ENCODE measurements at places on chromosomes 7 and 10. TPM values are rescaled to one million over a fixed set of nuclear protein-coding genes. Genes with fewer than 3 reads are reported as not detected.

DNA sequence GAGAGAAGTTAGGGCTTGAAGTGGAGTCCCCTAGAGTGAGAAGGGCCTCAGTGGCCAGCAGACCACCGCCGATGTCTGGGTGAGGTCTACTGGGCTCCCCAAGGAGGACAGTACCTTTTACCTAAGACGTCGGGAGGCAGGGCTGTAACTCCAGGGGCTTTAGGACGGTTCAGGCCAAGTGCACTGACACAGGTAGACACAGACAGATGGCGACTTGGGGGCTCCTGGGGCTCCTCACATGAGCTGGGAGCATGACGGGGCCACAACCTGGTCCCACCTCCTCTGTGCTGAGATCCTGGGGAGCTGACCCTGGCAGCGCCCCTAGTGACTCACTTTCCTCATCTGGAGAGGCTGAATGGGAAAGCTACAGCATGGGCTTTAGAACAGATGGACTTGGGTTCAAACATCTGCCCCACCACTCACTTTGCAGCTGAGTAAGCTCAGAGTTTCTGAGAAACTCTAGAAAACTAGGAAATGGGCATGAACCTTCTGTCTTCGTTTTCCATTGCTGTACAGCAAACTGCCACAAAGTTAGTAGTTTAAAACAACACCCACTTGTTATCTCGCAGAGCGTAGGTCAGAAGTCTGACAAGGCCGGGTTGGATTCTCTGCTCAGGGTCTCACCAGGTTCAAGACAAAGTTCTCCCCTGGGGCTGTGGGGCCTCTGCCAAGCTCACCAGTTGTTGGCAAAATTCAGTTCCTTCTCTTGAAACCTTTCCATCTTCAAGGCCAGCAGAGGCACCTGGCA, 4.7 kb upstream of the COMTD1 start:
- no peak overlapping the region for H3K27ac ChIP-seq
- no peaks in the 10 kb centered on the region for H3K36me3 ChIP-seq
- H3K4me1 ChIP-seq = peaks cover 16% of the 10 kb centered on the region
- H3K4me3 ChIP-seq = no peak overlapping the region
- no peaks in the 10 kb centered on the region for H3K27me3 ChIP-seq
- no peak for DNase-seq

- H3K27ac ChIP-seq = no peak overlapping the region
- no peaks in the 10 kb centered on the region for H3K4me1 ChIP-seq
- no peak overlapping the region for H3K4me3 ChIP-seq
- H3K36me3 ChIP-seq = no peaks in the 10 kb centered on the region
- no peak for DNase-seq
- H3K27me3 ChIP-seq = peaks cover 4% of the 10 kb centered on the region
These were observed 7.4 kb downstream of the APBB1IP start for GRCh38 chr10:26445411-26446031.

- H3K27ac ChIP-seq = no peak overlapping the region
- peaks cover 45% of the 10 kb centered on the region for H3K4me1 ChIP-seq
- peaks cover 98% of the 10 kb centered on the region for H3K27me3 ChIP-seq
- H3K4me3 ChIP-seq = peak overlapping the region; percentile 77
- no peak for DNase-seq
These were observed 7.9 kb downstream of the DLX6 start for GRCh38 chr7:97013134-97013844.

- no peak overlapping the region for H3K4me3 ChIP-seq
- H3K27me3 ChIP-seq = peaks cover 3% of the 10 kb centered on the region
- no peak overlapping the region for H3K27ac ChIP-seq
These were observed 30.0 kb upstream of the PCGF5 start for GRCh38 chr10:91190388-91190870.

- H3K36me3 ChIP-seq = no peaks in the 10 kb centered on the region
- DNase-seq = no peak
- no peaks in the 10 kb centered on the region for H3K27me3 ChIP-seq
- H3K4me1 ChIP-seq = no peaks in the 10 kb centered on the region
These were observed 188.5 kb upstream of the AGR3 start for GRCh38 chr7:17070231-17070708.

DNA sequence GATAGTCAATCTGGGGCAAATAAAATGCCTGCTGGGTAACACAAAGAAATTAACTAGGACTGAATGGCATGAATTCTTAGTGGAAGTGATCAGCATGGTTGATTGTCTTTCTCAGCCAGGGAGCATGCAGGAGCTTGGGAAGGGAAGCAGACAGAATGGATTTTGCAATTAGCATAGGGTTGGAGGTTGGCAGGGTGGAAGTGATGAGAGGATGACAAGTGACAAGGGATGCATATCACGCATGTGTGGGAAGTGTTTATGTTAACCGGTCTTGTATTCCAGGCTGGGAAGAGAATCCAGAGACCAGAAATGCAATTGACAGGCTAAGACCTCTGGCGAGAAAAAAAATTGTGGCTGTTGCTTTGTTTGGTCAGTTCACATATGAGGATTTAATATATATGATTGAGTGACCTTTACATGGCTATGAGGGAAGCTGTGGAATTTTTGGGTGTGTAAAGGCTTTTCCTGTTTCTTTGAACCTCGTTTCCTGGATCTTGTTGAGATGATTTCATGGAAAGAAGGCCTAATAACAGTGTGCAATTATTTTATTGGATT, 8.3 kb downstream of the MDFIC start:
- H3K4me3 ChIP-seq = no peak overlapping the region
- no peak for DNase-seq
- peaks cover 9% of the 10 kb centered on the region for H3K4me1 ChIP-seq
- peaks cover 8% of the 10 kb centered on the region for H3K36me3 ChIP-seq
- H3K27me3 ChIP-seq = no peaks in the 10 kb centered on the region

DNA sequence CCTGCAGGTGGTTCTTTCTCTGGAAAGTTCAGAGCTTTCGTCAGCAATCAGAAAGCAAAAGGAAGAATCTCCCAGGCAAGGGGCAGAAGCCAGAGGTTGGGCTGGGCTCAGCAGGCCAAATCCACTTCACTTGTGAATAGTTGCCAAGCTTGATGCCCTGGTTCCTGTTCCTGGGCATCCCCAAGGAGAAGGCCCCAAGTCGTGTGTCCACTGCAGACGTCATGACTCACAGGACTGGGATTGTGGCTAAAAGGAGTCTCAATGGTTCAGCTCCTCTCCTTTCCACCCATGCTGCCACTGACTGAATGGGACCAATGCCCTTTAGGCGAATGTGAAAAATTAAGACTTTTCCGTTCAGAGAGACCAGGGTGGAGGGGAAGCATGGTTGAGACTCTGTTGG, 38.6 kb upstream of the TRIM8 start:
- H3K27me3 ChIP-seq = no peaks in the 10 kb centered on the region
- DNase-seq = no peak
- peaks cover 7% of the 10 kb centered on the region for H3K36me3 ChIP-seq
- H3K4me3 ChIP-seq = no peak overlapping the region

DNA sequence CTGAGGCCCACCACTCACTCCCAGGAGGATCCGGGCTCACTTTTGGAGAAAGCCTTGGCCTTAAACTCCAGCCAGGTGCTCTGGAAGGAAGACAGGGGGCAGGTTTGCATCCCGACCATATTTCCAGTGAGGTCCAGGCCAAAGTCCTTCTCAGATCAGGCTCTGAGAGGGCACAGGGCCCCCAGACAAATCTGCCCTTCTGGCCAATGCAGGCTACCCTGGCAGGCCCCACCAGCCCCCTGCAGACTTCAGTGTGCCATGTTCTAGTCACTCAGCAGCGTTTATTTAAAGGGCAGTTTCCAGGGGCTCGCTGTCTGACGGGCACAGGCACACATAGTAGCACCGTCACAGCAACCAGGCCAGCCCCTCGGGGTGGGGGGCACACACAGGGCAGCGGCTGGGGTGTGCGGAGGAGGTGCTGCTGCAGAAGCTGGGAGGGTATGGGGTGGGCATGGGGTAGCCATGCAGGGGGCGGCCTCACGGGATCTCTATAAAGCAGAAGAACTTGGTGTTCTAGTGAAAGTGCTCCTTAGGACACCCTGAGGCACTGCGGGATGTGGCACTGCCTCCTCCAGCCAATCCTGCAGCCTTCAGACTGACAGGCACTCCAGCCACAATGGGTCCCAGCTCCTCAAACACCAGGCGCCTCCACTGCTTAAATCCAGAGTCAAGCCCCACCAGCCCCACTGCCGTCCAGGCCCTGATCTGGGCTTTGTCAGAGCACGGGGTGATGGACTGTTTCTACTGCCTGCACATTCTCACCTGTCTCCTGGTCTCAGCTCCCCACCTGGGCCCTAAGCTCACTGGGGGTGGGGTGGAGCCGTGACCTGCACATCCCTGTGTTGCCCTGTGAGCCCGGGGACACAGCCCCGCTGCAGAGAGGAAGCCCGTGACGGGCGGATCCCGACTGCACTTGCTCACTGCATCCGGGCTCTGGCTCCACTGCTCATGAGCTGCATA, 9.6 kb upstream of the PYROXD2 start:
- DNase-seq = no peak
- no peak overlapping the region for H3K27ac ChIP-seq
- no peaks in the 10 kb centered on the region for H3K27me3 ChIP-seq
- peaks cover 7% of the 10 kb centered on the region for H3K36me3 ChIP-seq
- no peak overlapping the region for H3K4me3 ChIP-seq

- H3K4me3 ChIP-seq = no peak overlapping the region
- peaks cover 35% of the 10 kb centered on the region for H3K27me3 ChIP-seq
- no peak overlapping the region for H3K27ac ChIP-seq
- H3K4me1 ChIP-seq = peaks cover 8% of the 10 kb centered on the region
These were observed 34.7 kb upstream of the FOXI2 start for GRCh38 chr10:127702271-127702670.

- DNase-seq = no peak
- peaks cover 5% of the 10 kb centered on the region for H3K27me3 ChIP-seq
- no peak overlapping the region for H3K4me3 ChIP-seq
- H3K4me1 ChIP-seq = peaks cover 6% of the 10 kb centered on the region
- H3K36me3 ChIP-seq = no peaks in the 10 kb centered on the region
These were observed 1002.9 kb upstream of the KCND2 start for GRCh38 chr7:119270045-119270464.

SFRP4 gene
- 4.4 TPM for total RNA-seq

LIPJ gene
- total RNA-seq = 0.29 TPM

EIF4H gene
- total RNA-seq = 251 TPM
